ENCODE measurements at places on chromosomes 1 and 21.

DNA sequence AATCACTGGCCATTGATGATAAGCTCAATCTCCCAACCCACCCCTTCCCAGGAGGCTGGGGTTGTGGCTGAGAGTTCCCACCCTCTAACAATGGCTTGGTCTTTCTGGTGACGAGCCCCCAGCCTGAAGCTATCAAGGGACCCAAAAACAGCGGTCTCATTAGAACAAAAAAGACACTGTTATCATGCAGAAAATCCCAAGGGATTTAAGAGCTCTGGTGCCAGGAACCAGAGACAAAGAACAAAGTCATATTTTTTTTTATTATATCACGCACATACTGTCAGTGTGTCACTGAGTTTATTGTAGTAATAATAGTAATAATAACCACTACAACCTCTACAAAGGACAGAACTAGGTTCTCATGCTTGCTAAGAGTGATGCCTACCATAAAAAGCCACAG, 43.9 kb downstream of the CCDC185 start:
- DNase-seq, result no peak

DNA sequence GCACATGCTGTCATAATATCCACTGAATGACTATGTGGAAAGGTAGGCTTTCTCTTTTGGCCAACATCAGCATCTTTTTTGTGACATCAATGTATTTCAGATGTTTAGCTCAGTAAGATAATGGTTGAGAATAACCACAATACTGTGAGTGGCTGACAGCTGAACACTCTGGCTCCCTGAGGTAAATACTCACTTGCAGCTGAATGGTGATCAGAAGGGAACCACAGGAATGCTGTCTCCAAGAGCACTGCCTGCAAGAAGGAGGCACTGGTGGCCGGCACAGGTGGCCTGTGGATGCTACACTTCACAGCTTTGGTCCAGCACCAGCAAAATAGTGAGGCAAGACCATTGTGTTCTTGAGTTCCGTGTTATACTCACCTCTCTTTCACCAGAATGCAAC, 118.7 kb upstream of the PPM1J start:
- DNase-seq, result no peak

- no peak for DNase-seq
Measured at GRCh38 chr1:112735752-112736151, 20.6 kb upstream of the PPM1J start.

DNA sequence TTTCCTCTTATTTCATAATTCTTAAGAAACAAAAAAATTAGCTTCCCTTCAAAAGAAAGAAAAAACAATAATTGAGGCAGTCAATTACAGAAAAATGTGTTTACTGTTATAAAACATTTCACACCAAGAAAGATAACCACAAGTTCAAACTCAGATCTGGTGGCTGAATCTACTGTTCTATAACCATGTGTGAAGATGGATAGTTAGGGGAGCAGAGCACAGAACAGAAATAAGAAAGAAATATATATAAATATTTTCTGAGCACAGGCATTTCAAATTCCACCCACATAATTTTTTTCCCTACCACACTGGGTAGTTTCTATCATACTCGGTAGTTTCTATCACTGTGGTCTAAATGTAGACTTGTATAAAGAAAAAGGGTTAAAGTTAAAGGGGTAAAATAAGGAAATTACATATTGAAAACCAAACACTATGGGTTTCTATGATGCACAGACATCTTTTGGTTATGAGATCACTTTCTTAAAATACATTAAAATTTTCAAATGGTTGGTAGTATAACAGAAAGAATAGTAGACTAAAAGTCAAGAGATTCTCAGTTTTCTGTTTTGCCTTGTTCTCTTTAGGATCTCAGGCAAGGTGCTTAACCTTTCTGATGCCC, 10.8 kb downstream of the LYST start:
- no peak for DNase-seq

DNA sequence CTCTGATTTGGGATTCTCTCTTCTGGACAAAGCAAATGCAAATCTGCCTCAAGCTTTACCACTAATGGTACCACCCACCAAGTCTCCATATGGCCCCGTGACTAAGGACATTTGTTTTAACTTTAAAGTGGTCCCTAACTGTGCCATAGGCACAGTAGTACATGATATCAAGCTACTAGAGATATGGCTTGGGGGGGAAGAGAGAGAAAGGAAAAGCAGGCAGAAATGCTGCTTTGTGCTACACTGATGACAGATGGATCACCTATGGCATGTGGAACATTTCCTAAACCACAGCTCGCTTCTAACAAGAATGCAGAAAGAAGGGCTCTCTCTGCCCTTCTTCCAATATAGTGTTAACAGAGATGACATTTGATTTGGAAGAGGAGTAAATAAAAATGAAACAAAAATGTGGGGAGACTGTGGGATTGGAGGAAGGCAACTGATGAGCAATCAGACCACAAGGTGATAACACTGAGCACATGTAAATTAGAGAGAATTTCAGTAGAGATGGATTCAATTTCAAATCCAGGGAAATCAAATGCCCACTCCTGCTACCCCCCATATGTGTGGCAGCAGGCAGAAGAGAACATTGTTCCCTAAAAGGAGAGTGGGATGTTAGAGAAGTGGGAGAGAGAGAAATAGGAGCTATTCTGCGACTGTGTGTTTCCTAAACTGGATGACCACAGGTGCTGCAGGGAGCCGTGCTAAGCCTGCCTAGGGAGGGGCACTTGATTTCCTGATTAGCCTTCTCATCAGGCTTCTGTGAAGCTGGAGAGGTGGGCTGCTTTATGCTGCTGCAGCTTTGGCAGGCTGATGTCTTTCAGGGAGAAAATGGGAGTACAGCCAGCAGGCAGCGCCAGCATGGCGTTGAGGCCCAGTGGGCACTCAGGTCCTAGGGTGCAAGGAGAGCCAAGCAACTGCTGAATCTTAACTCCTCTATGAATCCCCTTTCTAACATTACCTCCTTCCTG, 75.3 kb downstream of the ZNF648 start:
- no peak for DNase-seq

DNA sequence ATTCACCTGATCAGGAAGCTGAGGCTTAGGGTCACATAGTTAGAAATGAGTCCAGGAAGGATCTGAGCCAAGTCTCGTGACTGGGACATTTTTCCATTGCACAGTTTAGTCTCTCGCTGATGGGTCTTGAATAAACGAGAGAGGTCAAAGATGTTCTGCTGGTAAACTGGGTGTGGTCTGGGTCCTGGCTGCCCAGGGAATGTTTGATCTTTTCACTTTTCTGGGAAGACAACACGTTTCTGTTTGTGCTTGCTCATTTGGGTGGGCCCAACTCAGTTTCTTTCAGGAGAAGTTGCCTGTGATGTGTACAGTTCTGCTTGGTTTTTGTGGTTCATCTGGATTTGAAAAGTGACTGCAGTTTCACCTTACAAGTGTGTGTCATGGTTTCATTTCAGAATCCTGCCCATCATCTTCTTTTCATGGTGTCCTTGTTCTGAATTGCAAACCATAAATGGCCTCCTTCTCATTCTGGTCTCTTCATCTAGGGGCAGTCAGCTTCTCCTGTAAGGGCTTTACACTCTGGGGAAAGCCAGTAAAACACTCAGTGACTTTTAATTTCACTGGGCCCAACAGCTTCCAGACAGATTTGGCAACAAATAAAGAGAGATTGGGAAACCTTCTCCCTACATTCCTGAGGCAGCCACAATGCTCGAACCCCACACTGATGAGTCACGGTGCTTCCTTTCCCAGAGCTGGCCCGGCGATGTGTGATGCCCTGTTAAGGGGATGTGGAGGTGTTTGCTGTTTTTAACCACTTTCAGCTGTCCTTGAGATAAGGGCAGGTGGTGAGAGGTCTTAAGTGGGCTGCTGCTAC, 7.2 kb upstream of the TACSTD2 start:
- DNase-seq, result no peak

GRCh38 chr21:20270365-20271055, 727.7 kb upstream of the NCAM2 start:
- no peak for DNase-seq

DNA sequence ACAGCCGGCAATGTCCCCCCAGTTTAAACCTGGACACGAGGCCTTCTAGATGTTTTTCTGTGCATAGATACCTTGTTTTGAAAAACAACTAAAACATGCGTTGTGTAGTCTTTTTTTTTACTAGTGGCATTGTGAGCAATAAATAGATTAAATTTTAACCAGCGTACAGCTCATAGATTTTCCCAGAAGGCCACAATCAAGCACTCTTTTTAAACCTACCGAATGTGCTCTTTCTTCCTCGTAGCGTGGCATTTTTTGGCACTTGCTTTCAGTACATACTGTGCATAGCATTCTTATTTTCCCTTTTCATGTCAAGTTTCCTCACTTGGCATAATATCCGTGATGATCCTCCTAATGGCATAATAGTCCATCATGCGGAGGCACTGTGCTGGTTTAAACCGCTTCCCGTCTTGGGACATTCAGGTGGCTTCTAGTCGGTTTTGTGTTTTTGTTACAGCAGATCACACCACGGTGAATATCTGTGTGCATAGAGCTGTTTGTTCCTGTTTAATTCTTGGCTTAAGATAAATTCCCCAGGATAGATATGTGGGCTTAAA, 95.3 kb downstream of the PDE9A start:
- DNase-seq, result no peak

DNA sequence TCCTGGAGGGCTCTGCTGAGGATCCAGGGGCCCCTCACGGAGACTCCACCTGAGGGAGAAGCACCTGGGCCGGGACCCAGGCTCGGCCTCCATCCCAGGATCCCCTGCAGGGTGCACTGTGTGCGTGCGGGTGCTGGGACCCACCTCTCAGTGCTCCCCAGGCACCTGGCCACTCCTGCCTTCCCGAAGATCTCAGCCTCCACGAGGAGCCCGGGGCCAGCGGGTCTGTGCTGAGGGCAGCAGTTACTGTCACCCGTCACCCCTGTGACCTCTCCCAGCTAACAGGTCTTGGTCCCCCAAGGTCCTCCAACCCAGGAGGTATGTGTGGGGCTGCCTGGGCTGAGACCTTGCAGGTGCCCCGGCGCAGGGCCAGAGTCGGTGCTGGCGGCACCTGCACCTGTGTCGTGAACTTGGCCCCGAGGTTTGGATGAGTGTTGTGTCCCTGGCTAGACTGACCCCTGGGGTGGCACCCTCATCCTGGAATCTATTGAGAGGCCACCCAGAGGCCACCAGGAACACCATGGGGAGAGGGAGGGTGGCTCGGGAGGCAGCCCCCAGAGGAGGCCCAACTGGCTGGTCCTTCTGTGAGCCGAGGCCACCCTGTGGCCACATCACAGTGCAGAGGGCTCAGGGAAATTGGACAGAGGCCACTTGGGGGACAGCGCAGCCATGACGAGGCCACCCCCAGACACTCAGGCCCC, 17.7 kb downstream of the MORN1 start:
- no peak for DNase-seq

- no peak for DNase-seq
Measured at GRCh38 chr1:151596166-151596953, 15.5 kb upstream of the SNX27 start.

GRCh38 chr1:86546787-86547221, at the start of gene CLCA4:
TSS of gene CLCA4 (plus strand) at chr1:86547078. CDS start at chr1:86547120, 42 bp downstream.
- peak; percentile 34 for DNase-seq

GRCh38 chr1:94095112-94095637, 25.8 kb downstream of the ABCA4 start:
- no peak for DNase-seq

GRCh38 chr1:176638713-176639526, 175.9 kb downstream of the PAPPA2 start:
- no peak for DNase-seq

GRCh38 chr1:8818325-8818775, 910 bp upstream of the RERE start:
- DNase-seq, result no peak

DNA sequence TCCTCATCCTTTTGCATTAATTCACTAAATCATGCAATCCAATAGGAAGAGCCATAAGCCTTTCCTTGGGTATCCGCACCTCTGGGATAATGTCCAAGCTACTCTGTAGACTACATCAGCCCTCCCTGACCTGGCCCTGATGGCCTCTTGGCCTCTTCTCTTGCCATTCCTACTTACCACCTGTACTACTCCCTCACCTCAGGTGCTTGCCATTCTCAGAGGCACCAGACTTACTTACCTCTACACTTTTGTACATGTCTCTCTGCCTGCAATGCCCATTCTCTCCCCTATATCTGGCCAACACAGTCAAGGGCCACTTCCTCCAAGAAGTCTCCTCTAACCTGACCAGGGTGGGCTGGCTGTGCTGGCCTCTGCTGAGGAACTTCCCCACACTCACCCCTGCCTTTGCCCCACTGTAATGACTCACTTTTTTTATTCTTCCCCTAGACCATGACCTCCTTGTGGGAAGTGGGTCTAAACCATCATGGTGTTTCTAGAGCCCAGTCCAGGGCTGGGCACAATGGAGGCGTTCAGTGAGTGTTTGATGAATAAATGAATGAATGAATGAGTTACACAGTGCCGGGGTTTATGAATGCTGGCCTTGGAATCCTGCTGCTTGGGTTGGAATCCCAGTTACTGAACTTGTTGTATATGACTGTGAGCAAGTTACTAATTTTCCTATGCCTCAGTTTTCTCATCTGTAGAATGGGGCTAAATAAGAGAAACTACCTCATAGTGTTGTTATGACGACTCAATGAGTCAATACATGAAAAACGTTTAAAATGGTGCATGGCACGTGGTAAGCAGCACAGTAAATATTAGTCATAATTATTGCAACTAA, 179.8 kb downstream of the FOXD2 start:
- DNase-seq, result no peak

- no peak for DNase-seq
Measured at GRCh38 chr1:178518894-178519293, 6.0 kb downstream of the TEX35 start.

GRCh38 chr1:204335085-204335484, 24.6 kb downstream of the PLEKHA6 start:
- no peak for DNase-seq

GRCh38 chr1:201716742-201717135, 112.2 kb upstream of the IPO9 start:
- DNase-seq, result no peak

DNA sequence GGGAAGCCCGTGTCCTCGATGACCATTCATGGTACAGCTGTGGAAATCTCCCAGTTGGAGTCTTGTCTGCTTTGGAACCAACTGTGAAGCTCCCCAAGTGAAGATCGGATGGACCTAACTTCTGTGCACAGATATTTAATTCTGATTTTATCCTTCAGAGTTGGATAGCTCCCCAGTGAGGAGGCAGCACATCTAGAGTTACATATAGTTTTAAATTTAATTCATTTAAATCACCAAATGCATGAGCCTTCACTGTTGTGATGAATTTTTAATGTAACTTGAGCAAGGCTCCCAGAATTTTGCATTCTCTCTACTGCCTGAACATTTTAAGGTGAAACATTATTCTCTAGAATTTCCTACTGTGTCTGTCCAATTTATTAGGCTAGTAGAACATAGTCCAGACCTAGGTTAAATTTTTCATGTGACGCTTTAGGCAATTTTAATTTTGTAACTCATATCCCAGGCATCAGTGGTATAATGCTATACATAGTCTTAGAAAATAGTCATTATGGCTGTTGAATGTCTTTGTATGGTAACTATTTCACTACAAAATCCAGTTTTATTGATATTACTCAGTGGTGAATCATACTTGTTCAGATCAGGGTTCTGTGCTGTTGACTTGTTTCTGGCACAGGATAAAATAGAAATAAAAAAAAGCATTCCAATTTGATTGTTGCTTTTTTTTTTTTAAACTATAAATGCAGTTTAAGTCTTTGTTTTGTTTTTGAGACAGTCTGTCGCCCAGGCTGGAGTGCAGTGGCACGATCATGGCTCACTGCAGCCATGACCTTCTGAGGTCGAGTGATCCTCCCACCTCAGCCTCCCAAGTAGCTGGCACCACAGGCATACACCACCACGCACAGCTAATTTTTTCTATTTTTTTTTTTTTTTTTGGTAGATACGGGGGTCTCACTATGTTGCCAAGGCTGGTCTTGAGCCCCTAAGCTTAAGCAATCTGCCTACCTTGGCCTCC, 66.9 kb downstream of the PRDM2 start:
- DNase-seq, result no peak
